ENCODE measurements at places on chromosomes 3 and 15.

GRCh38 chr15:86347245-86347644, 267.6 kb downstream of the AGBL1 start:
- no peak for DNase-seq

DNA sequence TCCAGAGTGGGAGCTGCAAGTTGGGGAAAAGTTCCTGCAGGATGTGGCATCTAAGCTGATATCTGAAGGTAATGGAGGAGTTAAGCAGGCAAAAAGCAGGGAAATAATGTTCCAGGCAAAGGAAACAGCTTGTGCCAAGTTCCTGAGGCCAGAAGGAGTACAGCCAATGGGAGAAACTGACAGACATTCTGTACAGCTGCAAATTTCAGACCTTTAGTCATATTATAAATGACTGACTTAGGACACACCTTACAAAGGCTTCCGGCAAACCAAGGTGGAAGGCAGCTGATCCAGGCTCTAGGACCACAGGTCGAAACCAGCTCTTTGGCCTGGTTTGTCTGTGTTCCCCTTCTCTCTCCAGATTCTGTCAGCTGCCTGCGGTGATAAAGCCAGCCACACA, 9.3 kb downstream of the WWTR1 start:
- DNase-seq = no peak

DNA sequence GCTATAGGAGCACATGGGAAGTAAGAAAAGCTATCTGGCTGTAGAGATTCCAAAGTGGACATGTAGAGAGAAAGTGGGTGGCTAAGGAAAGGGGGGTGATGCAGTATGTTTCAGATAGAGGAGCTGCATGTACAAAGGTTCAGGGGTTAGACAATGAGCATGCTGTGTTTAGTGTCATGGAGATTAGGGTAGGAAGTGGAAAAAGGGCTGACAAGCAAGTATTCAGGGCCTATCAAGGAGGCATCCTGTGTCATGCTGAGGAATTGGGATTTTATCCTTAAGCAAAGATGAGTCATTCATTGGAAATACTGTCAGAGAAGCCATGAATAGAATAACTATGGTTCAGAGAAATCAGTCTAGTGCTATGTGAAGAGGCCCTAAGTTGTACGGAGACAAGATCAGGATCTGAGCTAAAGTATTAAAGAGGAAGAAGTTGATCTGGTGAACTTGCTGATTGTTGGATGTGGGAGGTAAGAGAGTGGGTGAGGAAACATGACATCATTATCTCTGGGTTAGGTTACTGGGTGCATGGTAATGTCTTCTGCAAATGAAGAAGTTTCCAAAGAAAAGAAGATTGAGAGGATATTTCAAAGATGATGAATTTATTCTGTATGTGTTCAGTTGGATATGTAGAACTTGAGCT, 176.7 kb upstream of the GOLIM4 start:
- no peak for DNase-seq

DNA sequence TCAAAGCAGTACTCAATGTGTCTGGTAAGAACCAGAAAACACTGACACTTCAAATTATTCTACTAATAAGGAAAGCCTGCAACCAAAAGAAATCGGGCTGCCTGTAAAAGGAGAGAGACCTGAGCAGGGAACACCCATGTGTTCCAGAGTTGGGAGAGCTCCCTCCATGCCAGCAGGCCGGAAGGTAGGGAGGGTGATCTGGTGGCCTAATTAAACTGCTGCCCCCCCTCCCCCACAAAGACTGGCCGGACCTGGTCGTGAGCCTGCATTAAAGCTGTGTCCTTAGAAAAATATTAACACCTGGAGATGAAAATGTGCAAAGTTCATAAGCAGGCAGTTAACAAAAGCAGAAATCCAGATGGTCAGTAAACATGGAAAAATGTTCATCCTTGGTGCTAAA, 170.6 kb upstream of the BHLHE40 start:
- DNase-seq = no peak

DNA sequence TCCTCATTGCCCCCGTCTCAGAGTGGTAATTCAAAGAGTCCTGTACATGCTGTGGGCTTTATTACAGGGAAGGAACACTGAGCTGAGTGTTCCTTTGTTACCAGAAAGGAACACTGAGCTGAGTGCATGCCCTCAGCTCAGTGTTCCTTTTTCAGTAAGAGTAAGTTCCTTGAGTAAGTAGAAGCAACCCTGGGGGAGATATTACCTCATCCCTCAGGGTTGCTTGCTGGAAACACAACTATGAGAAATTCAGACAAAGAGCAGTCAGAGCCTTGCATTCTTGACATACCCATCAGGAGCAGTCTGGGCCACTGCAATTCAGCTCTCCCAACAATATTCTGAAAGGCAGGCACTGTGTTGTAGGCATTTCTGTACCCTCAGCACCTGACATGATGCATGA, 17.0 kb downstream of the CHRM5 start:
- DNase-seq = no peak

GRCh38 chr3:46830801-46831200, 32.4 kb downstream of the MYL3 start:
- DNase-seq = no peak

DNA sequence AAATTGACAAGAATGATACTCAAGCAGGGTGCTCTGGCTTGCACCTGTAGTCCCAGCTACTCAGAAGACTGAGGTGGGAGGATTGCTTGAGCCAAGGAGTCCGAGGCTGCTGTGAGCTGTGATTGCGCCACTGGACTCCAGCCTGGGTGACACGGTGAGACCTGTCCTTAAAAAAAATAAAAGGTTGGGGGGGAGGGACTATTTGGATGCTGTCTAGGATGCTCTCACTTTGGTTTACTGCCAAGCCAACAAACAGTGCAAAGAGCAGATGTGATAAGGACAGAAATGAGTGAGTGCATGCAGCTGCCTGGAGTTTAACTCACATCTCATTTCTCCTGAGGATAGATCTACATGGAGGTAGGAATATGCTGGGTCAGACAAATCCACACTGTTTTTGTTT, 130.0 kb downstream of the FRMD4B start:
- DNase-seq = no peak

- DNase-seq = no peak
These were observed 281.1 kb upstream of the TPRG1 start for GRCh38 chr3:188890572-188891270.

- DNase-seq = no peak
These were observed 5.5 kb downstream of the TAGLN3 start for GRCh38 chr3:112004187-112004586.

DNA sequence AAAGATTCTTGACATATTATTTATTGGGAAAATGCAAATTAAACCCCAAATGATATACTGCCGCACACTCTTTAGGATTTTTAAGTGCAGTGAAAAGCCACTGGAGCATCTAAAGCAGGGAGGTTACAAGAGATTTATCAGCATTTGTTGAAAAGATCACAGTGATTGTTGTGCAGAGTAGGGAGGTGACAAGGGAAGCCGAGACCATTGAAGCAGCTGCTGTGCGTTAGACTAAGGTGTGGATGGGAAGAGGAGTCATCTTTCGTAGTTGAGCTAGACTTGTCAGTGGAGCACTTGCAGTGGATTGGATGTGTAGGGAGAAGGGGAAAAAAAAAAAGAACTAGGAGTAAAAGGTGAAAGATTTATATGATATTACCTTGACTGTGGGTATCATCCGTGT, 854.6 kb downstream of the NTRK3 start:
- DNase-seq = no peak

GRCh38 chr3:50278880-50279224, at the start of gene LSMEM2:
Gene LSMEM2 (plus strand): TSS chr3:50279087. CDS start chr3:50279114, 27 bp downstream.
- no peak for DNase-seq

DNA sequence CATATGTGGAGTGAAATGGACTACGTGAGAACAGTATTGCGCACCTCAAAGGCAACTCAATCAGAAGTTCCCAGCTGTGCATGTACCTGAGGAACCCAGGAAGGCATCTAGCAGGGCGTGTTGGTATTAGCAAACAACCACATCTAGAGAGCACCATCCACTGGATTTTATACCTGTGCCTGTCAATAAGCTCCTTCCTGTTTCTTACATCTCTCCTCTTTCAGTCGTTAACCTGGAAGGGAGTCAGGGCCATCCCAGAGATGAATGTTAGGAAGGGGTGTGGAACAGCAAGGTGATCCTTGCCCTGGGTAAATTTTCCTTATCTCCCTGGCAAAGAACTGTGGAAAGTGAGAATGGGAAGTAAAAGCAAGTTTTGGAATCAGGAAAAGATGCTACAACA, 29.6 kb upstream of the CHMP2B start:
- DNase-seq = no peak

DNA sequence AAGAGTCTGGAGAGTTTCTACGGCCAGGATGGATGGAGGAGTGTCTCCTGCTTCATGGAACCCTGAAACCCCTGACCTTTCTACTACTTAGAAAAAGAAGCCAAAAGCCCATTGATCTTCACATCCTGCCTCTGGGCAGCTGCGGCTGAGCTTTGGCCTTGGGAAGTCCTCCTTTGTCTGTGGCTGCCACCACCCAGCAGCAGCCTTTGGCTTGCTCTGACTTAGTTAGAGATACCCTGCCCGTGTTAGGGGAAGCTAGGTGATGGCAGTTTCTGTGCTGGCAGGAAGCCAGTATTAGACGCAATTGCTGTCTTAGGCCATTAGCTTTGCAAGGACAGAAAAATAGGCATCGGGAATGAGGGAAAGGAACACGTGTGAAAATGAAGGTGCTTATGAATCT, 18.8 kb downstream of the APH1B start:
- DNase-seq = no peak

DNA sequence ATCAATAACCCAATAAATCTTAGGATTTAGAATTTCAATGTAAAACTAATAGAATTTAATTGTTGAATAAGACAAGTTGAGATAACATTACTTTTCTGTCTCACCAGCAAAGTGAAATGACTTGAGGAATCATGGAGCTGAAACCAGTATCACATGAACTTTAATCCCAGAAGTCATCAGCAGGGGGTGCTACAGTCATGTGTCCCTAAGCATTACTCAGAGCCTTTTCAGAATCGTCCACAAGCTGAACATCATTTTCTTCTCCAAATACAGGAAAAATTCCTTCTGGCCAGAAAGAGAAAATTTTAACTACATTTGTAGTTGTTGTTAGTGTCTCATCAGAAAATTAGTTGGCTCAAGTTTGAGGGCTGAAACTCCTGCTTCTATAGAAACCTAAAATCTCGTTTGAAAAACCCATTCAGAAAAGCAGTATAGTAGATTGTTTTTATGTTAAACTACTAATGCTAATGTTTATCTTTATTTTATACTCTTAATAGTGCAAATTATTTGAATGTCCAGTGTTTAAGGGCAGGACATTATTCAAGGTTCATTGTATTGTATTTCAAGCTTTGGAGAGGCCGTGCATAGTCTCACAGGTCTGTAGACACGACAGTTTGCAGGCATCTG, 384.1 kb downstream of the PLOD2 start:
- no peak for DNase-seq

DNA sequence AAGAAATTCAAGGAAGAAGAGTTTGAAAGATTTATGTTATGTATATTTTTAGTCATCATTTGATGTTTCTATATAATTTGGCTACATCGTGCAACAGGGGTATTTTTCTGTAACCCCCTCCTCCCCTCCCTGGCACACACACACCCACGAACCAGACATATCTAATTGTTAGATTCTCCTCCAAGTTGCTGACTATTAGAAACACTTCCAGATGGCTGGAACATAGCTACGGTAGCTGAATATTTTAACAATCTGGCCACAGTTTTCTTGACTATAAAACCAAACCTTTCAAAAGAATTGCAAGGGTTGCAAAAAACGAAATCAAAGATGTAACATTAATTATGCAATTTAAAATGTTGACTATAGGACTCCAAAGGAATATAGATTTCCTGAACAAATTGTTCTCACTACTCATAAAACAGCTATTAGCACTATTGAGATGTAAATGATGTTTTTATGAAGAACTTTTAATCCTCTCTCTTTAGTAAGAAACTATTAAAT, 154.4 kb downstream of the CHL1 start:
- DNase-seq = no peak

DNA sequence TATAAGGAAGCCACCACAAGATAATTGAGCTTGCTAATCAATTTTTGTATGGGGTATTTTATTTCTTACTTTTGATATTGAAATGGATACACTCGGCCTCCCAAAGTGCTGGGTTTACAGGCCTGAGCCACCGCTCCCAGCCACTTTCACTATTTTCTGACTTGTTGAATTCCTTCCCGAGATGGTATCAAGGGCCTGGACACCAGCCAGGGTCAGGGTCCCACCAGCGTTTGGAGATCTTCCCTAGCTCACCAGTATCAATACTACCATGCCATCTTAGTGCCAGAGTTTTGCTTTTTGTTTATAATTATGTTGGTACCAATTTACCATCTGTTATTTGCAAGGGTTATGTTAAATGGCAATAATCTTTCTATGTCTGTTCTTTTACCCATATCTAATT, 5.5 kb upstream of the SELENOT start:
- DNase-seq = no peak

DNA sequence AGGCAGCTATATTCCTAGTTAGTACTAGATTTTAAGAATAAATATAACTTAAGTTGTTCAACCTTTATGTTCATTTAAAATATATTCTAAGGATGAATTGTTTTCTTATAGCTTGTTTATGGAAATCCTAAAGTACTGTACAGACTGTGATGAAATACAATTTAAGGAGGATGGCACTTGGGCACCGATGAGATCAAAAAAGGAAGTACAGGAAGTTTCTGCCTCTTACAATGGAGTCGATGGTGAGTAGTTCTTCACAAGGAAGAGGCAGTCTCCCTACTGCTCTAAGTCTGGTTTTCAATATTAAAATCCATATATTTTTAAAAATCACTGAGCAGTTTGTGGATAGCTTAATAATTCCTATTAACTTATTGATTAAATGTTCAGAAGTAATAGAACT, 29.6 kb downstream of the CALML4 start:
- no peak for DNase-seq

DNA sequence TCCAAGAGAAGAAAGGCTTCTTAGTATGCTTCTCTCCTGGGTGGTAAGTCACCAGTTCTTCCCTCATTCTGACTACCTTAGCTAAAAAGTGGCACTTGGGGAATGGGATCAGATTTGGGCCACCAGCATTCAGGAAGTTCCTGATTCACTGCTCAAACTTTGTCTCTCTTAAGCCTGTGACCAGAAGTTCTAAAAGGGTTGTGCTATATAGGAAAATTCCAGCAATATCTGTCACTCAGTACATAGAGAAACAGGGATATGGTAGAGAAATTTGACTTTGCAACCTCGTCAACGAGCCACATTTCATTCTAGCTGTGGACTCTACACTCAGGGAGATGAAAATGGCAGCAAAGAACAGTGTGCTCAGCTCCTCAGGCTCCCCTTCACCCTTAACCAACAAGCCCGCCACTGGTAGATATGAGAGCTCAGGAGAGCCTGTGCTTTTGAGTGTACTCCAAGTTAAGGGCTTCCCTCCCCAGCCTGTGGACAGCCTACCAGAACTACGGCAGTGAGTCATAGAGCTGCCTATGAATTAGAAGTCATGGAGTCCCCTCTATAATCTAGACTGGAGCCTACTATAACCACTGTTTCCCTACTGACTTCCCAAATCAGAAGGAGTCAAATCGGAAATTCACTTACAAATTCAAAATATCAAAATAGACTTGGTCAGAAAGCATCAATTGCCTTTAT, 52.6 kb upstream of the MYO5C start:
- no peak for DNase-seq

DNA sequence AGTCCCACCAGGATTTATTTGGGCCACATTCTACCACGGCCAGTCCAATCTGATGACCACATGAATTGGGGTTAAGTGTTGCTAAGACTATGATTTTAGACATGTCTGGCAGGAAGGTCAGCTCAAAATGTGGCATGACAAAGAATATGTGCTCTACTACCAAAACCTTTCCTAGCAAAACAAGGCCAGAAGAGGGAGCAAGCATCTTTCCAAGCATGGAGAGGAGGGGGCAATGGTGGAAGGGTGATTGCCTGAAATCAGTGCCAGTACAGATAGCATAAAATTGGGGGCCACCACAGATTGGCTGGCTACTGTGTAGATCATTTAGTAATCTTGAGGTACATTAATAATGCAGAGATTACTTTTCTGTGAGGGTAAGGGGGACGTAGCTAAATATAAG, 43.2 kb downstream of the TMEM39A start:
- no peak for DNase-seq
